ENCODE measurements at places on chromosomes 4 and X. TPM values are rescaled to one million over a fixed set of nuclear protein-coding genes. Genes with fewer than 3 reads are reported as not detected.

PPARGC1A gene
- not detected for total RNA-seq

GLRB gene
- total RNA-seq: not detected

GPR119 gene
- not detected for total RNA-seq

CENPU gene
- total RNA-seq: 28.2 TPM

UGT2B7 gene
- total RNA-seq: not detected

TMPRSS11A gene
- total RNA-seq: not detected

PCDH11X gene
- total RNA-seq: not detected

DCAF12L1 gene
- total RNA-seq: not detected

MAGEB17 gene
- not detected for total RNA-seq

HSD17B13 gene
- total RNA-seq: 0.81 TPM

SRPX2 gene
- 2.4 TPM for total RNA-seq

IL21 gene
- 0.12 TPM for total RNA-seq

MAGEC3 gene
- not detected for total RNA-seq

All from HCT116 (cell line).